Body of pancreas (tissue), 4 donors: ENCODE measurements at places on chromosomes 3 and 15. TPM values are rescaled to one million over a fixed set of nuclear protein-coding genes. Genes with fewer than 3 reads are reported as not detected.

The NTRK3 gene
- 0.66 TPM for total RNA-seq

The SLC9C1 gene
- not detected for total RNA-seq

GRCh38 chr3:125309476-125309875, 65.6 kb downstream of the ZNF148 start:
- H3K4me1 ChIP-seq, result peaks cover 9% of the 10 kb centered on the region
- no peak overlapping the region for H3K4me3 ChIP-seq
- H3K27me3 ChIP-seq, result no peaks in the 10 kb centered on the region

- no peak for DNase-seq
- no peaks in the 10 kb centered on the region for H3K4me1 ChIP-seq
- no peaks in the 10 kb centered on the region for H3K36me3 ChIP-seq
- H3K4me3 ChIP-seq, result no peak overlapping the region
- no peaks in the 10 kb centered on the region for H3K27me3 ChIP-seq
These were observed 48.2 kb downstream of the MAP3K13 start for GRCh38 chr3:185411133-185411532.
